Activated CD8-positive, alpha-beta memory T cell treated with anti-CD3 and anti-CD28 coated beads for 1 hour (primary cell): ENCODE measurements at places on chromosomes 4 and X.

DNA sequence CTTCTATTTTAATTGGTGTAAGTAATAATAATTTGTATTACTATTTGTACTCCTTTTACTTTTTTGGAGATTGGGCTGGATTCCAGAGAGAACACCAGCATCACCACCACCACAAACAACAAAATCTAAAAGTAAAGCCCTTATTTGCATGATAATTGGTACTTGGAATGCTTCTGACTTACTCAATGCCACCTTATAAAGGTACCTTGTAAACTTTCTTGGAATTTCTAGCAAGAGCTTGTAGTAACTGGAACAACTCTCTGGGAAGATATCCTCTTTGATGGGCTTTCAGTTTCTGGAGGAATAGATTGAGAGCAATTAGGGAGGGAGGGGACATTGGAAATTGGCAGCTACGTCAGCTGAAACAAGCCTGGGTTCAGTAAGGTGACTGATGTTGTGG is 20.2 kb upstream of the PITX2 start:
- no peak for DNase-seq

DNA sequence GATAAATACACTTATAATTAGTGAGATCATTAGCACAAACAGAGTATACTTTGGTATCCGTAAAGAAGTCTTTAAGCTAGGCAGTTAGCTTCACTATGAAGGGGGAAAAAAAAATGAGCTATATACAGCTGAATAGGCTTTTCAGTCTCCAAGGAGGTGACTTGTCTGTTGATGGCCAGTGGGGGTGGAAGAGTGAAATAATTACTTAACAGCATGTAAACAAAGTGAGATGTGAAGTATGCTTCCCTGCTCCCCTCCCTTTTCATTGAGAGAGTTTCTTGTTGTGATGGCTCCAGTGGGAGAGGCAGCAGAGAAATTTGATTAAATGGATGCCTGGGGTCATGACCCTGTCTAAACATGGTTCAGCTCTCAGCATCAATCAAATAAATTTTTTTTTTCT is 180.9 kb downstream of the DACH2 start:
- DNase-seq = no peak

DNA sequence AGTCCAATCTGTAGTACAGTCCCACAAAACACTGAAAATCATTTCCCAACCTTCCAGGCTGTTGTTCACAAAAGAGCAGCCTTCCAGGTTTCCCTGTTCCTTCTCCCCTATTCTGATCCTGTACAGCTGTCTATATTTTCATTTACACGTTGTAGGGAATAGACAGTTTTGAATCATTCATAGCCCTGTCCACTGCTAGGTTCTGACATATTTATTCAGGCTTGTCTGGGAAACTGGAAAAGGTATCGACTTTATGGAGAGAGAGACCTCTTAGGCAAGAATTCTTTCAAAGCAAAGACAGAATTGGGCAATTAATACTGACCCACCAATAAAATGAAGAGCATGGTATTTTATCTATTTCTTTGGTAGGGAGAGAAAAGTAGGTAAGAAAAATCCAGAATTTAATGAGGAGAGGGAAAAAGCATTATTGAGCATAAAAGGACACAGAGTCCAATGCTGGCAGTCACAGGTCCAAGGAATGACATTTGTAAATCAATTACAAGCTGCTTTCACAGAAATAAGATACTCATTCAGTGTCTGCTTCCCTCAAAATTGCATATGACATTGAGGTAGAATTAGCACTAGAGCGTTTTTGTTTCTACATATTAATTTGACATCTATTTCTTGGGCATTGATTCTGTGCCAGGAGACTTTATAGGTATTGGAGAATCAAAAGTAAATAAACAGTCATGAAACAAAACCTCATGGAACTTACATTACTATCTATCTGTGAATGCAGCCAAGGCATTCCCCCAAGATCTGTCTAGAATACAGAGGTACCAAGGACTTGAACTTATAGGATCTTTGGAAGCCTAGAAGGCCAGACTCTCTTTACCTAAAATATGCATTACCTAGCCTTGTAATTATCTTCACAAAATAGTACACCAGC is 127.2 kb downstream of the CAMK2D start:
- no peak for DNase-seq

DNA sequence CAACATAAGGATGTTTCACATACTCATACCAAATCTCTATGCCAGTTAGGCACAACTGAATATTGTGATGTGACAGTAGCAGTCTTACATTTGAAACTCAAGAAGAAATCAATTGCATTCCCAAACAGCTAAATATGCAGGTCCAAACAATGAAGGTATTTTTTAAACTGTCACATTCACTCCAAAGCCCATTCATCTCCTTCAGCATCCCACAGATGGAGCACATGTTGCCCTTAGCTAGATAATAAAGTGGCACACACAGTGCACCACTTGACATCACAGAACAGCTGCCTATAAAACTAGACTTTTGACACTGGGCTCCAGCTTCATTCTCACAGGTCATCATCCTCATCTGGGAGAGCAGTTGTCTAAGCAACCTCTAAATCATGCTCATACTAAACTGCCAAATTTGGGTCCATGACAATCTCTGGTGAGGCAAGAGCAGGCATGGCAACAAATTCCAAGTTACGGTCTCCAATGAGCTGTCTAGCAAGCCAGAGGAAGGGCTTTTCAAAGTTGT is 26.2 kb upstream of the ARHGEF6 start:
- no peak for DNase-seq
